AG04450 (cell line): ENCODE measurements at places on chromosomes 12 and 14.

GRCh38 chr14:90628825-90629224, 187.4 kb downstream of the TTC7B start:
- DNase-seq: no peak

DNA sequence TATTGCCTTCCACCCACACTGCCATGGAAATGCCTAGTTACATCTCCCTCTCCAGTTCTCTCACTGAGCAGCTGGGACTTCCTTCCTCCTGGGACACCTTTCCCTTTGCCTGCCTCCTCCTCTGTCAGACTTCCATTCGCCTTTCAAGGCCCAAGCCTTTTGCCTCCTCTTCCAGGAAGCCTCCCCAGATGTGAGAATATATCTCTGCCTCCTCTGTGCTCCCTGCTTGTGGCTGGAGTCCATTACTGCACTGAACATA, 3.1 kb downstream of the IFI27L2 start:
- no peak for DNase-seq

DNA sequence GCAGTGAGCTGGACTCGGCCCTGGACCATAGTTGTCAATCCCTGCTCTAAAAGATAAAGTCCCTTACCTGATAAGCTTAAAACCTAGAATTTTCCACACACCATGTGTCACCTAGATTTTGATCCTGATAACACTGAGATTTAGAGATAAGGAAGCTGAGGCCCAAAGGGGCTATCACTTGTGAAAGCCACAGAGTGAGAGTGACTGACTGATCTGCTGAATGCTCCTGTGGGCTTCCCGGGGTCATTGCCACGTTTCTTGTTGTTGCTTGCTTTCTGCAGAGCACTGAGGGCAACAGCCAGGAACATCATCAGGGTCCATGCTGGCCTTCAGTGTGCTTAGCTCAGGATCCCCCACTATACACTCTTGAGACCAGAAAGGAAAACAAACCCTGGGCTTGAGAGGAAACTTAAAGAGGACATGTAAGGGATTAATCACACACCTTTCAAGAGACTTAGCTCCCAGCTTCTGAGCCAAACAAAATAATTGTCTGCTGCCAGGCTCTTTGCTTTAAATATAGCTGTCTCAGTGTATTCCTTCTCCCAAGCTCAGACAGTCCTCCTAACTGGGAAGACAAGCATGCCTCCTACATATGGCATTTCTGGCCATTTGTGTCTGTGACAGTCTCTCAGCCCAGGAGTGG, 82.6 kb upstream of the ARHGAP5 start:
- no peak for DNase-seq

- DNase-seq: no peak
These were observed 9.9 kb downstream of the AHSA1 start for GRCh38 chr14:77467801-77468200.

DNA sequence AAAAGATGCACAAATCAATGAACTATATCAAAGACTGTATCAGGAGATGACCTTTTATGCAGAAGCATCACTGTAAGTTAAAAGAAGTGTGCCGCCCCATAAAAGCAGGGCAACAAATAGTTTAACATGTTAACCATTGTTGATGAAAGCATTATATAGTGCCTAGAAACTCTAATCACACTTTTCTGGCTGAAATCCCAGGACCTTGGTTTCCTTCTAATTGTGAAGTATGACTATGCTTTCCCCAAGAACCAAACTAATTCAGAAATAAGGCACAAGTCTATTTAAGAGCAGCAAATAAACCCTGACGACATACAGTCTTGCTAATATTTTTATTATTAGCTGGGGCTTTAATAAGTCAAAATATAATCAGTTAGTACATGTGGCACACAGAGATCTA, 21.7 kb downstream of the RACGAP1 start:
- DNase-seq: no peak

DNA sequence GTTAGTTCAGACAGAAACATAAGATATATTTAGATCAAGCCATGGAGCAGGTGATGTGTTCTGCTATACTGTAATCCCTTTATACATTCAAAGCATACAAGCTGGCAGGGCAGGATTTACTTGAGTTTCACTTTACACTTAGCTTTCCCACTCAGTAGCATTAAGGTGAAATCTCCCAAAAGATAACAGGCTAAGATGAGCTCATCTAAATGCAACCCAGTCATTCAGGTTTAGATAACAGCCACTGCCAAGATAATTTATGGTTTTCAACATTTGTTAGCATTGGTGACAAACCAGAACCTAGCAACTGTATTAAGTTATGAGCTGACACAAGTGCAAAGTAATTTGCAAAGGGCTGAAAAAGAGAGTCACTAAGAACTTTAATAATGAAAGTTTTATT, 925.1 kb upstream of the ATXN7L3B start:
- no peak for DNase-seq

DNA sequence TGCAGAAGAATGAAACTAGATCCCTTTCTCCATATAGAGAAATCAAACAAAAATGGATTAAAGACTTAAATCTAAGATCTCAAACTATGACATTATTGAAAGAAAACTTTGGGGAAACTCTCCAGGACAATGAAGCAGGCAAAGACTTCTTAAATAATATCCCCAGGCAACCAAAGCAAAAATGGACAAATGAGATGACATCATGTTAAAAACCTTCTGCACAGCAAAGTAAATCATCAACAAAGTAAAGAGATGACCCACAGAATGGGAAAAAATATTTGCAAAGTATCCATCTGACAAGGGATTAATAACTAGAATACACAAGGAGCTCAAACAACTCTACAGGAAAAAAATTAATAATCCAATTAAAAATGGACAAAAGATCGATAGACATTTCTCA, 101.0 kb downstream of the RALGAPA1 start:
- no peak for DNase-seq

GRCh38 chr12:62668782-62669181, 202.2 kb downstream of the MON2 start:
- no peak for DNase-seq

DNA sequence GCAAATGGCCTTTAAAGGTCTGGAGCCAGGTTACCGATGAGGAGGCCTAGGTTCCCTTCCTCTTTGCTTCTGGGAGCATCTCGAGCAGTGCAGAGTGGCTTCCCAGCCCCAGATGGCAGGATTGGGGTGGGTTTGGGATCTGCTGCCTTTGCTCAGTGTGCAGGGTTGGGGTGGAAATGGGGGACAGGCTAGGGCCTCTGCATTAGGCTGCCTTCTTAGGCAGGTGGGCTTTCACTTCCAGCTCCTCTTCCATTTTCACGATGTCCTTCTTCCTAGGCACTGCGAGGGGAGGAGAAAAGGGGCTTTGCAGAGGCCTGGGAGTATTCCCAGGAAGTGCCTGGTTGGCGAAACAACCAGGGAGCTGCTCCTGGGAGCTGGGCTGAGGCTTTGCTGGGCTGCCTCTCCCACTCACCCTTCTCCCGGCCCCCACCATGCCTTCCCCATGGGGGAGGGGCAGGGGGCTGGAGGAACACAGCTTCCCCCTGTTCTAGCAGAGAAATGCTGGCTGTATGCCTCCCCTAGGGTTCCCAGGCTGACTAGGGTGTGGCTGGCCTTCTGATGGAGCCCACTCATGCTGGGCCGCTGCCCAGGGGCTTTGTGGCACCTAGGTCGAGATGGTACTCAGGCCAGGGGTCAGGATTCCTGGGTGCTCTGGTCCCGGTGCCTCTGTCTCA, 2.4 kb downstream of the NR4A1 start:
- DNase-seq: no peak

DNA sequence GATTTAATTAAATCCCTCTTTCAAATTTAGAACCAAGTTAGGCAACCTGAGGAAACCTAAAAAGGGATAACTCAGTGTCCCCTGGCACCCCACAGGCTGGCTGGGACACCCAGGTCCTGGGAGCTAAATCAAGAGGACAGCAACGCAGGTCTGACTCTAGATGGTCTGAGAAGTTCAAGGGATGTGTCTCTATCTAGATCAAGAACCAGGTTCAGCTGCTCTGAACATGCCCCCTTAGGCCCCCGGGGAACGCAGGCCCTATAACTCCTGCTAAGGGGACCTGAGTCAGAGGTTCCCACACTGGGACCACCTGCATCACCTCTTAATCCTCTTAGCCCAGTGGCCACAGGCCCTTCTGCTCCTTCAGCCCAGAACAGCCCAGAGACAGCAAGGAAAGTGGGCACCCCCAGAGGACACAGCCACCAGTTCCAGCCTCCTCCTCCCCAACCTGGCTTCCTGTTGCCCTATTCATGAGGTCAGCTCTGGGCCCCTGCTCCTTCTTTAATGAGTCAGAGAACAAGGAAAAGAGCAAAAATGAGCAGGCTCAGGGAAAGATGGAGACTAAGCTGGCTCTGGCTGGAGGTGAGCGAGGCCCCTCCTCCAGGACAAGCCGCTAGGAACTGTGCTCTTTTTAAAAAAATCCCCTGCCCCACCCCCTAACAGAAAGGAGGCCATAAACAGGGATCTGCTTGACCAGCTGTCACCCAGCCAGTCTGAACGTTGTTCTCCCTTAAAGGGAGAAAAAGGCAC, 10.8 kb downstream of the PITPNM2 start:
- DNase-seq: no peak

- no peak for DNase-seq
These were observed 1089.8 kb downstream of the FLRT2 start for GRCh38 chr14:86619726-86620125.

GRCh38 chr12:108543652-108544051, 17.3 kb downstream of the SART3 start:
- no peak for DNase-seq

GRCh38 chr14:96126339-96126782, 78.3 kb upstream of the BDKRB2 start:
- no peak for DNase-seq

DNA sequence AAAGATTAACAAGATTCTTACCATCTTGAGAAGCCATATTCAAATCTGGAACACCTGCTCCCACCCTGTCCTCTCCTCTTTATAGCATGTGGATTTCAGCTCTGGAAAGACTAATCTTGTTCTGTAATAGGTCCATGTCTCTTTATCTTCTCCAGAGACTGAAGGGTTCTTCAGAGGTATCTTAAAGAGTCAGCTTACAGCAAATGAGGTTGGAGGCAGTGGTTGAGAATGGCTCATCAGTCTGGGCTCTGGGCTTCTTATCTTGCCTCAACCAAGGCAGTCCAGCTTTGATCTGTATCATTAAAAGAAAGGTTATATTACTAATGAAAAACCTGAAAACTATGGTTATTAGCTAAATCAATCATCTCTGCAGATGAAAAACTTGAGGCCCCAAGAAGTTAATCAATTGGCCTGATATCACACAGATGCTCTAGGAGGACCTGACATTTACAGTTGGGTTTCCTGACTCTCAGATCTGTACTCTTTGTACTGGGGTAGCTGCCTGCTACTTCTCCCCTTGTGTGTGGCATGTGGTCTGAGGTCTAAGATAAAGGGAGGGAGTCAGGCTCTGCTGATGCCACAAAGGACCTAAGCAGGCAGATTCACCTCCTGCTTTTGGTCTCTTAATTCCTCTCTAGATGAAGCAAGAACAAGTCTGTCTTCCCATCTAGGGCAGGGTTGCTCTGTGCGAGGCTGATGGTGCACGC, 1.7 kb upstream of the AKAP6 start:
- DNase-seq: no peak

DNA sequence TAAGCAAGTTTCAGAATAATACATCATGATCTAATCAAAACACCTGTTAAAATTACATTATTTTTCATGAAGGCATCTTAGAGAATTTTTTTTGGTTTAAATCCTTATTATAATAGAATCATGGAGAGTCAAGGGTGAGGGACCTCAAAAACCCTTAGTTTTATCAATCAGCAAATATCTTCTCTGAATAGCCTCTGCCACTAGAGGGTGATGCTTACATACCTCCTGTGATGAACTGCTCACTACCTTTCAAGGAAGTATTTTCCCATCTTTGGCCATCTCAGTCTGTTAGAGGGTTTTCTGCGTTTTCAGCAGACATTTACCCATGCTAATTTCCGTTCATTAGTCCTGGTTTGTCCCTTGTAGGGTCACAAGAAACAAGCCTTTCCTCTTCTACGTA, 200.2 kb downstream of the TRHDE start:
- DNase-seq: no peak

DNA sequence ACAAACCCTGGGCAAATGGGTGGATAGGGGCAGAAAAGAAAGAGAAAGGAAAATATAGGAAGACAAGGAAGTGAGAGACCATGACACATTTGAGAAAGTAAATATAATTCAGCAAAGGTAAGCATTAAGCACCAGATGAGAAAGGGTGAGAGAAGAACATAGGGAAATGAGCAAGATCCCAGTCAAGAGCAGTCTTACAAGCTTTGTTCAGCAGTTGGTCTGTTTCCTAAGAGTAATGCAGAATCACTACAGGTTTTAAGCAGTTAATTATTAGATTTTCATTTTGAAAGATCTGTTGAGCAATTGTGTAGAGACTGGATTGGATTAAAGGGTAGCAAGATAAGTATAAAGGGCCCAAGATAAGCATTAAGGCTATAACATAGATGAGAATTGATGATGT, 146.3 kb downstream of the PLCZ1 start:
- DNase-seq: no peak

GRCh38 chr12:94954029-94954685, 49.3 kb downstream of the NDUFA12 start:
- DNase-seq: no peak

- DNase-seq: no peak
These were observed 59.7 kb downstream of the TRPV4 start for GRCh38 chr12:109773384-109774011.

GRCh38 chr14:36295642-36296627, 24.5 kb downstream of the MBIP start:
- DNase-seq: no peak

DNA sequence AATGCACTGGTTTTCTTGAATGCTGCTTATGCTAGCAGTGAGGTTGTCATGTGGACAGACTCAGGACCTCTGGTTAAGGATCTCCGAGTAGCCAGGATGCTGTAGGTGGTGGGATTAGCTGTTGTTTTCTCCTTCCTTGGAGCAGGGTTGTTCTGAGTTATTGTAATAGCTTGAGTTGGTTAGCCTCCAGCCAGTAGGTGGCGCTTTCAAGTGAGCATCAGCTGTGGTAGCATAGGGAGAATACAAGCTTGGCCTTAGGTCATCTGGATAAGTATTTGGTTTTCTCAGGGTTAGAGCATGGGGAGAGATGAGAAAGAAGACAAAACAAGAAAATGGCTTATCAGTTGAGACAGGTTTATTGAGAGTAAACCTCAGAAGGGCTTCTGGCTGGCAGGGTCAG, 299.7 kb upstream of the FBXO33 start:
- no peak for DNase-seq

DNA sequence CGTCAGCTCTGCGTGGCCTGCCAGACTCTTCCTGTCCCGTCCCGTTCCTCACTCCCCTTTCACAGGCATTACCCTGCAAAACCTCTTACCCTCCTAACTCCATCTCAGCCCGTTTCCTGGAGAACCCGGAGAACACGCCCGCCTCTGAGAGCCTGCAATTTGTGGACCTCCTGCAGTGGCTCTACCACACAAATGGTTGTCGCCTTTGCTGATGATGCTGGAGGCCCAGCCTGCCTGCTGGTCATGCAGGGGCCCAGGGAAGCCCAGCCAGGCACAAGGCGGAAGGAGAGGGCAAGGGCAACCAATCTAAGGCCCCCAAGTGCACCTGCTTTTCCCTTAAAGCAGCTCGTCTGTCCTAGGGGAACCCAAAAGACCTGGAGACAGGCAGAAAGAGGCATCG, 22.5 kb downstream of the RFLNA start:
- no peak for DNase-seq

- DNase-seq: no peak
These were observed 1.6 kb downstream of the CMKLR1 start for GRCh38 chr12:108337235-108338223.
